M059J (cell line): ENCODE measurements at places on chromosomes 3 and 15.

DNA sequence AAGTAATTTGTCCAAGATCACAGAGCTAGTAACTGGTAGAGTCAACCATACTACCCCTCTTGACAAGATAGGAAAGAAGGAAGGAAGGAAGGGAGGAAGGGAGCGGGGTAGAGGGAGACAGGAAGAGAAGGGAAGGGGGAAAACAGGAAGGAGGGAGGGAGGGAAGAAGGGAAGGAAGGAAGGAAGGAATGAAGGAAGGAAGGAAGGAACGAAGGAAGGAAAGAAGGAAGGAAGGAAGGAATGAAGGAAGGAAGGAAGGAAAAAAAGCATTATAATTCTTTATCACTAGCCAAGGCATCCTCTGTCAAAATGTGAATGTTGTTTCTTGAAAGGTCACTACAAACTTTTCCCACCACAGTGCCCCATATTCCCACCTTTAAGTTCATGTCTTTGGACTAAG, 223.6 kb downstream of the SHQ1 start:
- no peak for DNase-seq

- peak; percentile 40 for DNase-seq
These were observed 484.5 kb upstream of the NR2F2 start for GRCh38 chr15:95845862-95846515.

GRCh38 chr3:152272771-152273242, 4.1 kb downstream of the MBNL1 start:
- DNase-seq = peak; percentile 66

- DNase-seq = no peak
These were observed 26.2 kb downstream of the SEC62 start for GRCh38 chr3:169992781-169993180.

DNA sequence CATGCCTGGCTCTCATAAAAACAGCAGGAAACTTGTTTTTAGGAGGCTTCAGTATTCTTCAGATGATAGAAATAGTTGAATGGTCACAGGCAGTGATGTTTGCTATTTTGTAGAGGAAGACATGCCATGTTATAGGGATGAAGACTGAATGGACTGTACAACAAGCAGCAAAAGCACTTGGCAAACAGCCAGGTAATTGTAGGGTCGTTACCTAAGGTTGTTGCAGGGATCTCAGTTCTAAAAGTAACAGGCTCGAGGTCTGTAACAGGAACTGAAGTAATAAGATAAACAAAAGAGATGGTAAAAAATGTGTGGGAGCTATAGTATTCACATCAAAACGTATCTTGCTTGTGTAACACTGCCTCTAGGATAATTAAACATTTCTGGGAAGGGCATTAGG, 116.3 kb downstream of the TFG start:
- no peak for DNase-seq

GRCh38 chr3:129025691-129026435, 24.8 kb downstream of the EFCC1 start:
- DNase-seq = no peak

- DNase-seq = peak; percentile 39
These were observed 30.7 kb downstream of the C3orf38 start for GRCh38 chr3:88180398-88180999.

DNA sequence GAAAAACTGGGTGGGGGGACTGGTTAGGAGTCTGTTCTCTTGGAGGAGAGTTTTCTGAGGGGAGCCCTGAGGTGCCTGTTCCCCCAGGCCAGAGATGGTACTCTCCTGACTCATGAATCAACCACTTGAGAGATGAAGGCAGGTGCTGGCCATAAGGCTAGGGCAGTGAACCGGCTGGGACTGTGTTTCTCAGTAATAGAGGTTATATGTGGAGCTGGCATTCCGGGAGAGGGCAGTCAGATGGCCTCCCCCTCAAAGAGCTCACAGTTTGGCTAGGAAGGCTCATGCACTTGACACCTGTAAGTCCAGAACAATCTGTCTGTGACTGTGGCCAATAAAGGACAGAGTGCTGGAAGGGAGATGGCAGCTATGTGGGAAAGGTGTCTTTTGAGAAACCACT, 10.0 kb upstream of the SCN10A start:
- no peak for DNase-seq
